ENCODE measurements at places on chromosomes 16 and 17.

GRCh38 chr16:30980023-30980371 lies 5.0 kb upstream of the HSD3B7 start:
- DNase-seq = no peak

DNA sequence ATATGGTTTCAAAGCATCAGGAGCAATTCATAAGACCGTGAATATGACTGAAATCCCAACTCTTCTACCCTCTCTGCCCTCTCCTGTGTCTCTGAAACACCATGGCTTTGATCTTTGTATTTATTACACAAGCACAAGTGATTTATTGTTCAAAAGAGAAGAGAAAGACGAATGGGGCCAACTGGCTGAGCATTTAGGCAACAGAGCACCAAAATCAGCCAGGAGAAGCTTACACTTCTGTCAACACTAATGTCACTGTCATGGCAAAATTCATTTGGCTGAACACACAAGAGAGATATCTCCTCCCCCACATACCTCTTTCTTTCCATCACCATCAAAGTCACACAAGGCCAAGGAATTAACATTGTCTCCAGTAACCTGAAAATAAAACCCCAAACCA lies 9.3 kb downstream of the BBS2 start:
- no peak for DNase-seq

DNA sequence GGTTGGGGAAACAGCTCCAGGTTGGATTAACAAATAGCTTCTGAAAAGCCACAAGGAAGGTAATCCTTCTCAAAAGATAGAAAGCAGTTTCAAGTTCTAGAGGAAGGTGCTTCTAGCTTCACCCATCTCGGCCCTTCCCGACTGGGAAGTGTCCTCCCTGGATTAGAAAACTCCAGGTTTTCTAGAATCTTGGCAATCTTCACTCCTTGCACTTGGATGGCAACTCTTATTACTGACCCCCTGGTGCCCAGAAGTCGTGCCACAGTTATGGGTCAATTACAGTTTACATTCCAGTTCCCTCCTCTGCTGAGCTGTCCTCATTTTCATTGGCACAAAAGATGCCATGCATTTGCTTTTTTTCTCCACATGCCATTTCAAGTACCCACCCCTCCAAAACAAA lies 65.6 kb downstream of the SMG6 start:
- DNase-seq = no peak

DNA sequence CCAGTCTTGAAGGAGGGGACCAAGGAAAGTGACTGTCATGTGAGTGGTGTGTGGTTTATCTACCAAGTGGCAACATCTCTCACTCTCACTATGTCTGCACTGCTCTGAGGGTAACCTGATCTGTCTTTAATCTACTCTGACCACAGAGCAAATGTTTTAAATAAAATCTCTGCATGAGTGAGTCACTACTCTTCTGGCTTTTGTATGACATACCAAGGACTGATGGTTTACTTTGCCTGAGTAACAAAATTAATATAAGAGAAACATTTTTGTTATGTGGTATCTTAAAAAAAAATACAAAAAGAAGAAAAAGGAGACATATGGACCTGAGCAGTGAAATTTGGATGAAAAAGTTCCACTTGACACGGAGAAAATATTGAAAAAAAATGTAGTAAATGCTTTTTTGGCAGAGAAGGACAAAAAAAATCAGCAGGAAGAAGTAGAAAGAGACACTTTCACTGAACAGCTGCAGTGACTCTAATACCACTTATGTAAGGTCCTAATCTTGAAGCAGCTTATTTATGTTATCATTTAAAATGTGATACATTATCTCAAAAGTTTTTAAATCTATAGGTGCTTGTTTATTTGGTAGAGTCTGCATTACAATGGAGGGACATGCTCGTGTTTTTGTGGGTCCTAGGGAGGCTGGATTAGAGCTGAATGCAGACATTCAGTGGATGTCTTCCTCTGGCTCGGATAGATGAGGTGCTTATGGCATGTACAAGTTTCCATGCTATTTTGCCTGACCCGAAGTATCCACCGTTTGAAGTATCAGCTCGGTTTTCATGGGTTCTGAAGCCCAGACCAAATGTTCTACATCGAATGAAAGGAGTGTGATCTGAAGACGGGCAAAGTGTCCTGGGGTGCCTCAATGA lies 240.7 kb downstream of the MAP2K6 start:
- no peak for DNase-seq

- DNase-seq = no peak
Observed at GRCh38 chr17:61997664-61998063, 67.4 kb downstream of the MED13 start.

- no peak for DNase-seq
Observed at GRCh38 chr17:82908543-82909160, 68.8 kb upstream of the ZNF750 start.

GRCh38 chr17:48513097-48513496 lies 17.7 kb downstream of the HOXB1 start:
- no peak for DNase-seq

DNA sequence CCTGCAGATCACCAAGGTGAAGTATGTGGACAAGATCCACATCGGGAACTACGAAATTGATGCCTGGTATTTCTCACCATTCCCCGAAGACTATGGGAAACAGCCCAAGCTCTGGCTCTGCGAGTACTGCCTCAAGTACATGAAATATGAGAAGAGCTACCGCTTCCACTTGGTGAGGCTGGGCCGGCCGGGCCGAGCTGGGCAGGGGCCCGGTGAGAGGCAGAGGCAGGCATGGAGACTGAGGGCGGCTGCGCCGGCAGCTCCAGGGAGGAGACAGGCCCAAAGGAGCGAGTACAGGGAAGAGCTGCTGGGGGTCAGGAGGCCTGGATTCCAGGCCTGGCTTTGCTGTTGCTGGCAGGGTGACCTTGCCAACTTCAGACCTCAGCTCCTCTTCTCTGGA lies 8.3 kb downstream of the PRSS8 start:
- no peak for DNase-seq

GRCh38 chr17:74742153-74742515 lies 5.1 kb downstream of the RAB37 start:
- DNase-seq = peak; percentile 71

DNA sequence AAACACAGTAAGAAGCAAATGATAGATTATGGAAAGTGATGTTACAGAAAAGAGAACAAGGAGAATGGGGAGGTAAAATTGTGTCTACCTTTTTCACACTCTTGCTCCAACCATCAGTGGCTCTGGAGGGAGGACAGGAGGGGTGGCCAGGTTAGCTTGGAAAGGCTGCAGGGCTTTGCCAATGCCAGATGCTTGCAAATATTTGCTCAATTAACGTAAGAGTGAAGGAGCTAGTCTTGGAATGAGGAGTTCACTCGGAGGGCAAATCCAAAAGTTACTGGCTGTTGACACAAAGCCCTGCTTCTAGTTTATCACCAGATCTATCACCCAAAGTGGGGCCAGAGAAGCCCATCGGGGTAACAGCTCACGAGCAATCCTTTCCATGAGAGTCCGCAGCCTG lies 7.4 kb upstream of the TNRC6C start:
- no peak for DNase-seq

- DNase-seq = no peak
Observed at GRCh38 chr17:57669671-57670529, 75.2 kb downstream of the CCDC182 start.

GRCh38 chr17:10021272-10021984 lies 116.4 kb upstream of the RCVRN start:
- DNase-seq = peak; percentile 27

GRCh38 chr17:57210972-57211411 lies 45.3 kb upstream of the MSI2 start:
- no peak for DNase-seq

- peak; percentile 92 for DNase-seq
Observed at GRCh38 chr17:16465861-16466338, 26.1 kb downstream of the LRRC75A start.

DNA sequence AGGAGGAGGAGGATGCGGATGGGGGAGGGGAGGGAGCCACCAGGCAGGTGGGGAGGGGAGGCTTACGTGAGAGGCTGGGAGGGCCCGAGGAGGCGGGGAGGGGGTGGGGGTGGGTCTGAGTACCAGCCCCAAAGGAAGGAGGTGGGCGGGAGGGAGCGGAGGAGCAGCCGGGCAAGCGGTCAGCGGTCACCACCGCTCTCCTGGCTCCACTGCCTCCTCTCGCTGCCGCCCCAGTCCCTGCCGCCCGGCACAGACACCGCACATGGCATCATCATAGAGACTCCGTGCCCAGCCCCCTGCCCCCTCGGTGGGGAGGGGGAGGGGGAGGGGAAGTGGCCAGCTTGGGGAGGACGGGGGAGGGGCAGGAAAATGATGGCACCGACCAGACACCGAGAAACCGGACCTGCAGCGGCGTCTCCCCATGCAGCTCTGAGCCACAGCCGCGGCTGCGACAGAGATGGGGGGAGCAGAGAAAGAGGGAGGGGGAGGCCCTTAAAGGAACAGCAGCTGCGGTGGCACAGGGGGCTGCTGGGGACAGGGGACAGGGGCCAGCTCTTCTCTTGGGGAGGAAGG lies at the start of gene TLCD3B:
Gene TLCD3B, minus strand, starts transcription at position 431 of the 573 bp plus-strand sequence. CDS start 744 bp downstream, outside the sequence.
- DNase-seq = no peak

DNA sequence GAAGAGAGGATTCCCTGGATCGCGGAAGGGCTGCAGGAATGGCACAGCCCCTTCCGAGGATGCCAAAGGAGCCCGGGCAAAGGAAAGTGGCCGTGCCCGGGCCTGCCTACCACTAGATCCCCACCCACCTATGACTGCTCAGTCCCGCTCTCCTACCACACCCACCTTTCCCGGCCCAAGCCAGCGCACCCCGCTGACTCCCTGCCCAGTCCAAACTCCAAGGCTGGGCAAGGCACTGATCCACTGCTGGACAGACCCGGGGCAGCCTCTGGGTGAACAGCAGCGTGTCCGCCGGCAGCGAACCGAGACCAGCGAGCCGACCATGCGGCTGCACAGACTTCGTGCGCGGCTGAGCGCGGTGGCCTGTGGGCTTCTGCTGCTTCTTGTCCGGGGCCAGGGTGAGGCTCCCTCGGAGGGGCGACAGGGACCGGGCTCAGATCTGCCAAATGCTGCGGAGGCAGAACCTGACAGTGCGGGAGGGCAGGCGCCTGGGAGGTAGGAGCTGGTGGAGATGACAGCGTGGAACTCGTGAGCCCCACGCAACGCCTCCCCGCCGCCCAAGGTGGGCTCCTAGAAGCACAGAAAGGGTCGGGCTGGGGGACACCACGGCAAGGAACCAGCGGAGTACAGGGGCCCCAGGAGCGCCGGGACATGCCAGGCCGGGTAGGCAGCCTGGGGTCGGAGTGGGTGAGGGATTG lies at the start of gene CES2:
Gene CES2, plus strand, starts transcription at position 203 of the 698 bp plus-strand sequence. Its CDS starts 120 bp downstream, at position 323.
- peak; percentile 93 for DNase-seq

GRCh38 chr17:28574526-28574925 lies 2.2 kb downstream of the ALDOC start:
- DNase-seq = no peak

GRCh38 chr17:71496552-71496951 lies 624.3 kb upstream of the SOX9 start:
- no peak for DNase-seq

- no peak for DNase-seq
Observed at GRCh38 chr17:57365420-57365819, 109.1 kb downstream of the MSI2 start.

GRCh38 chr17:68701046-68701445 lies 99.9 kb upstream of the FAM20A start:
- no peak for DNase-seq

GRCh38 chr17:42697108-42697811 lies 14.9 kb downstream of the CNTNAP1 start:
- DNase-seq = no peak

- no peak for DNase-seq
Observed at GRCh38 chr16:72131036-72131435, 37.4 kb downstream of the DHX38 start.

- DNase-seq = no peak
Observed at GRCh38 chr16:67442581-67443255, 11.8 kb downstream of the HSD11B2 start.

GRCh38 chr17:57313097-57313835 lies 56.9 kb downstream of the MSI2 start:
- no peak for DNase-seq

DNA sequence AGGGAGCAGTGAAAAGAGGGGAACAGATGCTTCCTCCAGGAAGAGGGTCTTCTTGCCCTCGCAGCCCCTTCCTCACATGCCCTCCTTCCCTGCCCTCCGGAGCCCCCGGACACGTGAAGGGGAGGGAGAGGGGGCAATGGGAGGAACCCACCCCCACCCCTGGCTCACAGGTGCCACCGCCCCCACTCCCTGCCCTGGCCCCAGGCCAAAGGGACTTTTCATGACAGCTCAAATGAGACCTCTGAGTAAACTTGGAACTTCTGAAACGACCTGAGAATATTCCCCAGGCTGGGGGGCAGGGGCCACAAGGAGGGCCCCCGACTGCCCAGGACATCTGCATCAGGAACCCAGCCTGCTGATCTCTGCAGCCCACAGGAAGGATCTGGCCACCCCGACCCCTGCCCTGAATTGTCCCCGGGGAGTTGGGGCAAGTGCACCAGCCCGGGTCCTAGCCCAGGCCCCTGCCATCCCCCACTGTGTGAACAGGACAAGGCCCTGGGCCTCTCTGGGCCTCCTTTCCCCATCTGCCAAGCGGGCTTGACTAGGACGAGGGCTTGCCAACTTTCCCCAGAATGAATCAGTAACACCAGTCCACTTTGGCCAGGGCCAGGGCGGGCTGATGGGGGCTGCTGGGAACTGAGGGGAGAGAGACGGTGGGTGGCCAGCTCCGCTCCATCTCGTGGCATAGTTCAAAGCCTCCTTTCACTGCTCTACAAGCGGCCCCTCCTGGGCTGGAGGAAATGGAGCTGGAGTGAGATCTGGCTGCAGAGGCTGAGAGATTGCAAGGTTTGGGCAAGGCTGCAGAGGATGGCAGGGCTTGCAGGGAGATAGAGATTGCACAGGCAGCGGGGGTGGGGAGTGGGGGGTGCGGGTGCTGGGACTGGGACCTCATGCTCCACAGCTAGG lies 3.8 kb downstream of the IL21R start:
- no peak for DNase-seq

DNA sequence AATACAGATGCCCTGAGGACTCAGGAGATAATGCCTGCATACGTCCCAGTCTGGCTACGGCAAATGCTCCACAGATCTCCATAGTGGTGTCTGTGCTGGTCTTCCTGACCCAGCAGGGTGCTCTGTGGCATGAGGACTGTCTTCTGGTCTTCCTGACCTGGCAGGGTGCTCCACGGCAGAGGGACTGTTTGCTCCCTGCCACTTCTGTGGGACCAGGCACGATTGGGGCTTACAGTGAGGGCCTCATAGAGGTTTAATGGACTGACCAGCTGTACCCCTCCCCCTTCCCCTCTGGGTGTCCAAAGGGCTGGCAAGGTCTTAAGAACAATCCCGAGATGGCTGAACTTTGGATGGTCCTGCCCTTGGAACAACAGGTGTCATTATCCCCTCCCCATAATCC lies 123.1 kb downstream of the C16orf78 start:
- DNase-seq = no peak

GRCh38 chr17:8869114-8869815 lies 1.8 kb upstream of the PIK3R6 start:
- no peak for DNase-seq

- DNase-seq = peak; percentile 22
Observed at GRCh38 chr17:37131669-37132611, 183.2 kb downstream of the AATF start.

All from transverse colon (tissue), 4 donors.